Left colon (tissue), 2 donors: ENCODE measurements at places on chromosomes 13 and 19.

DNA sequence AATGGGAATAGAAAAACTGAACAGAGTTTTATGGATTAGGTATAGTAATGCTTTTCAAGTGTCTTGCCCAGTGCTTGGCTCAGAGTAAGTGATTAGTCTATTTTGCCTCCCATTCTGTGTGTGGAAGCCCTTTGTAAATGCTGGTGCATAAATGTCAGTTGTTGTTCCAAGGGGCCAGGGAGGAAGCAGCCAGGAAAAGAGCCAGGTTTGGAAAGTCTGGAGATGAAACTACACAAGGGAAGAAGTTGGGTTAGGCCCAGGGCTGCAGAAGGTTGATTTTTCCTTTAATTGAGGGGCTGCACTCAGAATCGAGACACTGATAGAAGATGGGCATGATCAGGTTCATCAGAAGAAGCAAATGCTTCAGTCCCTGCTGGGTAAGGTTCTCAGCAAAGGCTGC is 484.0 kb downstream of the OLFM4 start:
- DNase-seq: no peak

DNA sequence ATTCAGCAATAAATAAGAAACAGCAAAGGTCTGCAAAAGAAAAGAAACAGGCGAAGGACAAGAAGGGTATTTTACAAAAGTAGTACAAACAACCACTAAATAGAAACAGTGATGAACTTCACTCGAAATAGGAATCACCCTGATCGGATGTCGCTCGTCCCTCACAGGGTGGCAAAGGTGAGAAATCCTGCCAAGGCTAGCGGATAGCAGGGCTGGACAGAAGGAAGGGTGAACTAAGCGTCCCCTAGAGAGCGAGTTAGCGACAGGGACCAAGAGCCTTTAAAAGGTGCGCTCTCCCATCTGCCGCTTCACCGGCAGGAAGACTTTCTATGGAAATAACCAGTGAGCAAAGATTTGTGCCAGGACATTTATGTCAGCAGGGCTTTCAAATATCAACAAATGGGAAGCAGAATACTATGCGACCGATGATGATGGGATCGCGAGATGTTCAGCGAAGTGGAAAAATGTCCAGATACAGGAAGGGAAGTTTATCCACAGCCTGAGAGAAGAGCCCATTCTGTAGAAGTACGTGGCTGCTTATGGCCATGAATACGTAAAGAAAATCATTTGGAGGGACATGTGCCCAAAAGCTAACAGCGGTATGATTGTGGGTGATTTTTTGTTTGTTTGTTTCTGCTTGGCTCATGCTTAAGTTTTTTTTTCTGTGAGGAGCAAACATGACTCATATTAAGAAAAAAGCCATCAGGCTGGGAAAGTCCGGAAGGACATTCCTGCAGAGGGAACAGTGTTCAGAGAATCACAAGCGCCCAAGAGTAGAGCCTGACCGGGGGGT is 18.9 kb downstream of the ELAVL1 start:
- no peak for DNase-seq

DNA sequence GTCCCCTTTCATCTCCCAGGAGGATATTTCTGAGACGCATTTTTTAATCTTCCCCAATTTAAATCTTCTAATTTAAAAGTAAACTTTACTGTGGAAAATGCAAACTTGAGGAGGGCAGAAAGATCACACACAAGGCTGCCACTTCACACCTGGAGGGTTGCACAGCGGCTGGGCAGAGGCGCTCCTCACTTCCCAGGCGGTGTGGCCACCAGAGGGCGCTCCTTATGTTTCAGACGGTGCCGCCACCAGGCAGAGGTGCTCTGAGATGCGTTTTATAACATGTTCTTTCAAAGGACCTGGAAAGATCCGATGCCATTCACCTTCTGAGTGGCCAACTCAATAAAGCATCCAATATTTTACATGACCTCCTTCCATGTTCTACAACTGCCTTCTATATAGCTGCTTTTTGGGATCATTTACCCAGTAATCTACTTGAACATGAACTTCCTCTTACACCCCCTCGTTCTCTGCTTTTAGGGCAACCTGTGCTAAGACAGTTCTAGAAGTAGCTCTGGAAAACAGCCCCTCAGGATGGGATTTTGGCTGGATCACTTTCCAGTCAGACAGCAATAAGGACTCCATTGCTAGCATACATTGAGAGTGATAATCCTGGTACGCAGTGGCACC is 14.8 kb upstream of the MTUS2 start:
- DNase-seq: peak; percentile 37

DNA sequence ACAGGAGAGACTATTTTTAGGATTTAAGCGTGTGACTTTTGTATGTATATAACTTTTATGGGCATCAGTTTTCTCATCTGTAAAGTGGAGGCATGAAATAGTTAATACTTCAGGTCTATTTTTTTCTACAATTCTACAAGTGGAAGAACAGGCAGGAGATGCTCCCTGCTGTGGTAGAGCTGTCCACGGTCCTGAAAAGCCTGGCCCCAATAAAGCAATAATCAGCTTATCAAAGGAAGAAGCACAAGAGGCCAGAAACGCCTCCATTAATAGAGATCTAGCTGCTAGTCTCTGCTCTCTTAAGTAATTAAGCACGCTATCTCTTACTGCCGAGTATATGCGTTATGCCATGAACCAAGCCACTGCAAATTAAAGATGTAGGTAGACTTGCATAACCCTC is 28.0 kb upstream of the WASF3 start:
- no peak for DNase-seq

DNA sequence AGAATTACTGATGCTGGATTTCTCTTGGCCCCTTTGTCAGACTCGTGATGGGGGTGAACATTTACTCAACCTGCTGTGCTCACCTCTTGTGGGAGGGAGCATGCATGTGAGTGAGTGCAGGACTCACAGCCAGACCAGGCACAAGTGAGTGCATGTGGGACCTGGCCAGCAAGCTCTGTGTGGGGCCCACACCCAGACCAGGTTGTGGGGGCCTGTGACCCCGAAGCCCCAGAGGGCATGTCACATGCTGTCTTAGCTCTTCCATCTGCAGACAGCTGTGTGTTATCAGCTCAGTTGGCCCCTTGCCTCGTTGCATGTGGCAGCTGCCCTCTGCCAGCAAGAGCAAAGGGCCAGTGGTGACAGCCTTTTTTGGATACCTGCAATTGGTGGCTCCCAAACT is 614.4 kb downstream of the GPC5 start:
- DNase-seq: no peak

- DNase-seq: no peak
Observed at GRCh38 chr19:29397748-29398147, 128.0 kb upstream of the VSTM2B start.

DNA sequence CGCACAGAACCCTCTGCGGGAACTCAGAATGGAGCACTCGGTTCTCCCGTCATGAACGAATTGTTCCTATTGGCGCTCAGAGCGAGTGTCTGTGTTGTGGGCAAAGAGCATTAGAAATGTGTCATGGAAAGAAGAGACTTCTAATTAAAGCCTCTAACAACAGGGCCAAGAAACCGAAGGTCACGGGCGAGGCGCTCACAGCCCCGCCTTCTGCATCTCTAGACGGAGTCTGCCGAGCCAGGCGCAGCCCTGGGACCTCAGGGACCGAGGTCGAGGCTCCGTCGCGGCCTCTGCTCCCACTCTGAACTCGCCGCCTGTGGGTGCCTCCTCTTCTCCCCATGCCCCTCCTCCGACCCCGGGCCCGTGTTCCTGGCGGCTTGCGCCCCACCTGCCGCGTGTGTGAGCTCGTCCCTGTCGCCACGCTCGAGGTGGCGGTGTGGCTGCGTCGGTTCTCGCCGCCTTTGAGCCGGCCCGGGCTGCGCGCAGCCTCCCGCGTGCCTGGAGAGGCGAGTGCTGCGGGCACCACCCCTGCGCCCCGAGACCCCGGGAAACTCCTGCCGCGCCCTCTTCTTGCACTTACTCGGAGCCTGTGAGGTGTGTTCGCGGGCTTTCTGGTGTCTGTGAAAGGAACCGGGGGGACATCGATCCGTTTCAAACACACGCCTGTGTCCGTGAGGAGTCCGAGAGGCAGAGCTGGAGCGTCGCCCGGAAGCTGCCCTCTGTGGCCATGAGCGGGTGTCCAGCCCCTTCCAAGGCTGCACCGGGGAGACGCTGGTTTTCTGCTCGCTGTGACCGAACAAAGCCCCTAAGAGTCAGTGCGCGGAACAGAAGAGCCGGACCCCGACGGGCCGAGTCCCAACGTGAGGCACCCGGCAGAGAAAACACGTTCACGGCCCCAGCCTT is 45.4 kb upstream of the SPACA7 start:
- peak; percentile 26 for DNase-seq

DNA sequence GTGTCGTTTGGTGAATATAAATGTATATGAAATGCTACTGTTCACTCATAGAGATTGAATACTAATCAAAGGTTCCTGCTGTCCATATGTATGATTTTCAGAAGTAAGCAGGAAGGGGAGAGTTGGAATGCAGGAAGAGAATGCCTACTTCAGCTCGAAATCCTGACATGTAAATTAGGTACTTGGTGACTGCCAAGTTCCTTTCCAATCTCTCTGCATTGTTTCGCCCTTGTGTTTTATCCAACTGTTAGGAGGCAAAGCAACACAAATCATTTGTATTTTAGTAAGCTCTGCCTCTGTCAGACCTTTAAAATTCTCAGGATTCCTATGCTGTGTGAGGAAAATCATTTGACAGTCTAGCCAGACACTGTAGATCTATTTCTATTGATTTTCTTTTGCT is 9.0 kb downstream of the STARD13 start:
- no peak for DNase-seq

GRCh38 chr13:113089693-113090414 is 15.7 kb upstream of the F7 start:
- no peak for DNase-seq

- DNase-seq: no peak
Observed at GRCh38 chr19:1752009-1752756, 1.1 kb upstream of the ONECUT3 start.

DNA sequence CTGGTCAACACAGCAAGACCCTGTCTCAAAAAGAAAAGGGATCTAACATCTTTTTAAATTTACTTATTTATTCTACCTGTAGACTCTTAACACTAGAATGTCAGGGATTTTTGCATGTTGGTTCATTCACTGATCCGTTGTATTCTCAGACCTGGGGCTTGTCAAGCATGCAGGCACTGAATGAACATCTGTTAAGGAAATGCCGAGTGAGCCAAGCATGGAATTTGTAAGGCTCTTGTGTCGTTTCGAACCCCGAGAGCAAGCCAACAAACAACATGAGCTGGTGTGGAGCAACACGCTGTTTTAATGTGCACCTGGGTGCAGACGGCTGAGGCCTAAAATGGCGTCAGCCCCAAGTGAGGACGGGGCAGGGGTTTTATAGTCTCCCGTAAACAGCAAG is 10.0 kb upstream of the OR1M1 start:
- DNase-seq: no peak

DNA sequence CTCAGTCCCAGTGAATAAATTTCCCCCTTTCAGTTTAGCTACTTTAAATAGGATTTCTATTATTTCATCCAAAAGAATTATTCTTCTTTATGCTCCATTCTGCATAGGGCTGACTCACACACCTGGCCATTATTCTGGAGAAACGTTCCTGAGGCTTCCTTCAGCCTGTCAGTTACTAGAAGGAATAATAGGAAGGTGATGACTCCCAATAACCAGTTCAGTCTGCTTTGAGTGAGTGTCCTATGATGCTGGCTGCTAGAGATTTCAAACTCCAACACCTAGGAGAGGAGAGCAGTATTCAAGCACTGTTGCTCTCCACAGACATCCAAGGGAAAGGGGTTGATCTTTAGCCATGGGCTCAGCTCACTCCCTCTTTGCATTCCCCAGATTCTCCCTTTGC is 117.8 kb downstream of the KCTD12 start:
- DNase-seq: no peak

GRCh38 chr19:33830264-33830663 is 33.6 kb downstream of the KCTD15 start:
- DNase-seq: no peak

DNA sequence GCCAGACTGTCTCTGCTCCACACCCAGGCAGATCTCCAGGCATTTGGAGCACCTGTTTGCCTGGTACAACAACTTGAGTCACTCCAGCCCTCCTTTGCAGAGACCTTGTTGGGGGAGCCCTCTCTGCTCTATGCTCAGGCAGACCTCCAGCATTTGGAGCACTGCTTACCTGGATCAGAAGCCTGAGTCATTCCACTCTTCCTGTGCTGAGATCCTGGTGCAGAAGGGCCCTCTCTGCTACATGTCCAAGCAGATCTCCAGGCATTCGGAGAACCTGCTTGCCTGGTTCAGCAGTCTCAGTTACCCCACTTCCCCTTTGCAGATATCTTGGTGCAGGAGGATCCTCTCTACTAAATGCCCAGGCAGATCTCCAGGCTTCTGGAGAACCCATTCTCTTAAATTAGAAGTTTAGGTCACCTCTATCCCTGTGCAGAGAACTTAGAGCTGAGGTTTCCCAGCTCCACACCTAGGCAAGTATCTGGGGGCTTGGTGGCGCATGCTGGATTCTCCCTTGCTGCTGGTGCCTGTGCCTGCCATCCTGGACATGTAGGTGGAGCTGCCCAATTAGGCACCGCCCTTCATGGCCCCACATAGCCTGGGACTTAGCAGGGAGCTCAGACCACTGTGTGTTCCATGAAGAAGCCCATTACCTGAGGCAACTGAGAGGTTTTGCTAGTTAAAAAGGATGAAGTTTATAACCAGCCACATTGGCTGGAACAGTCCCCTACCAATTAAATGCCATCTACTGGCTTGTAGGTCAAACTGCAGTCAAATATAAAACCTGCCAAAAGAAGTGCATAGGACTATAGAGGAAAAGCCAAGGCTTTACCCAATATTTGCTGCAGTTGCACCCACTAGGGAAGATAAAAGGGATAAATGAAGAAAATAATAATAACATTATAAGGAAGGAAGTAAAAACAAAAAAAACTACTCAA is 97.6 kb upstream of the SLITRK6 start:
- no peak for DNase-seq

DNA sequence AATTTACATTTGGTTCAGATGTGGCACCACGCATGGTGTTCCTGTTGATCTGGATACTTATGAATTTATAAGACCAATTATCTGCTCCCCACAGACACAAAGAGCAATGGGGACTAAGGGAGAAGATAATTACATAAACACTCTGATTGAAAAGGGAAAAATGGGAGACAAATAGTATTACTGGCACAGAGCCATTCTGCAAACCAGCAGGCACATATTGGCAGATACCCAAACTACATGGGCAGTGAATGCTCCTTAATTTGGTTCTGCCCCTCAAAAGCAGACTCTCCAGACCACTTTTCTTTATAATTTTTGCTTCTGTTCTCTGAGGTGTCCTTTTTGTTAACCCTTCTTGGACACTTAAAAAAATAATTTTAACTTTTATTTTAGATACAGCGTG is 1674.2 kb downstream of the PCDH9 start:
- no peak for DNase-seq

- no peak for DNase-seq
Observed at GRCh38 chr13:78881751-78882150, 222.8 kb upstream of the OBI1 start.

- DNase-seq: no peak
Observed at GRCh38 chr19:44735011-44735410, 13.5 kb upstream of the BCL3 start.

GRCh38 chr13:19657872-19658591 is 24.6 kb downstream of the MPHOSPH8 start:
- DNase-seq: no peak

- no peak for DNase-seq
Observed at GRCh38 chr13:27744801-27745200, 47.5 kb upstream of the GSX1 start.
